ENCODE measurements at places on chromosomes 2 and 18. TPM values are rescaled to one million over a fixed set of nuclear protein-coding genes. Genes with fewer than 3 reads are reported as not detected.

GRCh38 chr2:224781400-224781799, 65.2 kb upstream of the CCDC195 start:
- no peak for DNase-seq

DNA sequence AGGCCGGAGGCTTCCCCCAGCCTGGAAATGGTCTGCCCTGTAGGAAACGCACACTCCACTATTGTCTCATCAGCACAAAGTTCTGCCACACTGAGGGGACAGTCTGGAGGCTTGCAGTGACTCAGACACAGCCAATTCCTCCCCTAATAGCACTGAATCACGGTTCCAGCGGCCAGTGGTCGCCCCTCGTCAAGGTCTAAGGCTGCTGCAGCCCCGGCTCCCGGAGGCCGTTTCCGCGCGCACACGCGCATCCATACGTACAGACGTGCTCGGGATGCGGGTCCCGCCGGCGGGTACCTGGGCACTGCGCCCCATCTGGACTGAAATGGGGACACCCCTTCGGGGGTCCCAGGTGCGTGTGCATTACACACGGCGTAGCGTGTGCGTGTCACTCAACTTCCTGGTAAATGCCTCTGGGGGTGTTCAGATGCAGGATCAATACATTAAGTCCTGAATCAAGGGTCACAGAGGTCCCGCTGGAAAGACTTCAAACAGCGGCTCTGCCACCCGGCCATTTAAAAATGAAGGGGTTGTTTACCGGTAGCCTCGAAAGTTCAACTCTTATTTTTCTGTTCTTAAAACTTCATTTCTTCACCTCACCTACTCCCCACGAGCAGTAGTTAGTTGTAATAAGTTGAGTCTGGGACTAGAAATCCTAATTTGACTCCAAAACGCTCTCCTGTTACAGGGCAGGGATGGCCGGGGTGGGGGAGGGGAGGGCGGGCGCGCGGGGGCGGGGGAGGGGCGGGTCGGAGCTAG, 572 bp upstream of the ZNF516 start:
- no peak for DNase-seq

- DNase-seq, result no peak
Observed at GRCh38 chr2:5950736-5951135, 258.6 kb downstream of the SOX11 start.

BOLL gene
- not detected for total RNA-seq

DNA sequence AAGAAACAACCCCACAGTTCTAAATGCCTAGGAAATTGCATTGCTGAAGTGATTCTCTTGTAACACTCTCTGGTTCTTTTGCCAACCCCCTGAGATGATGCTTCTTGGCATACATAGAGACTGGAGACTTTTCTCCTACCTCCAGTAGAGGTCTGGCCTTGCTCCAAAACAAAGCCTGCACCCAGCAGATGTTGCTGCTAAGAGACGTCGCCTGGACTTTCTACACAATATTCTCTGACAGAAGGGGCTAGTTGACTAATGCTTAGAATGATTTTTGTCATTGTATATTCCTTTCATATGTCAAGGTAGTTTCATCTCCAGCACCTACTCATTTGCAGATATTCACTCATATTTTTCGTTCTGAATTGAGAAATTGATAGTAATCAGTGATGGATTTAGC, 24.6 kb downstream of the SOWAHC start:
- DNase-seq, result no peak

GRCh38 chr18:74836296-74837139, 238.8 kb downstream of the ZNF407 start:
- DNase-seq, result no peak

- DNase-seq, result no peak
Observed at GRCh38 chr2:36123995-36124394, 231.6 kb upstream of the CRIM1 start.

DNA sequence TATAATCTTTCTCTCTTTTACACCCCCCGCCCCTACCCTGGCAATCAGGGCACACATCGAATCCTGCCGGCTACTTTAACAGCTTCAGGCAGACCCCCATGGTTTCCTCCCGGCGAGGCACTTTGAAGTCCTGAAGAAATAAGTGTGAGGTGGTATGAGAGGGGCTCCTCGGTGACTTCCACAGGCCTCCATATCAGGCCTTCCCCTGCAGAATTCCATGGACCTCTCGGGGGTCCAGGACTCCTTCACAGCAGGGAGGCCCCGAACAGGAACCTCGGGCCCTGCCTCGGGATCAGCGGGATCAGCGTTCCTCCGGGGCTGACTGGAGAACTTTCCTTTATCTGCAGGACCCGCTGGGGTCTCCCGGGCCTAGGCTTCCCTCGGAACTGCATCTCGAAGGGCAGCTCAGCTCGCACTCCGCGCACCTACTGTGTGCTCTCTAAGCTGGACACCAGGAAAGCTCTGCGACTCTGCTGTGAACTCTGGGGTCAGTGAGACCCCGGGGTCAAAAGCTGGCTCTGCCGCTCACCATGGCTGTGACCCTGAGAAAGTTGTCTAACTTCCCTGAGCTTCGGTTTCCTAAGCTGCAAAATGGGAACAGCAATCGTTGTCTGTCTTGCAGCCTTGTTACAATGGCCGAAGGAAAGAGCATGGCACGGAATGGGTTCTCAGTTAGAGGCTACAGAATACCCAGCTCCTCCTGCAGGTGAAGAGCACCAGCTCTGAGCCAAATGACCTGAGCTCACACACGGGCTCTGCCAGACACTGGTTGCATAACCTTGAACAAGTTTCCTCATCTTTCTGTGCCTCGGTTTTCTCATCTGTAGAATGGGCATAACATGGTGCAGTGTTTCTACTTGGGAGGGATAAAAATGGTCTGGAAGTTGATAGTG, 97.4 kb upstream of the ID2 start:
- no peak for DNase-seq

CD8B2 gene
- not detected for total RNA-seq

- no peak for DNase-seq
Observed at GRCh38 chr2:121043827-121044222, 241.2 kb downstream of the TFCP2L1 start.

GRCh38 chr2:227404585-227405271, 17.0 kb upstream of the SCYGR1 start:
- DNase-seq, result no peak

- no peak for DNase-seq
Observed at GRCh38 chr2:112047537-112048235, 7.4 kb upstream of the TMEM87B start.

ASB18 gene
- not detected for total RNA-seq

- DNase-seq, result no peak
Observed at GRCh38 chr18:79988071-79988450, 302 bp downstream of the TXNL4A start.

TSPYL6 gene
- not detected for total RNA-seq

LRRTM1 gene
- not detected for total RNA-seq

DNA sequence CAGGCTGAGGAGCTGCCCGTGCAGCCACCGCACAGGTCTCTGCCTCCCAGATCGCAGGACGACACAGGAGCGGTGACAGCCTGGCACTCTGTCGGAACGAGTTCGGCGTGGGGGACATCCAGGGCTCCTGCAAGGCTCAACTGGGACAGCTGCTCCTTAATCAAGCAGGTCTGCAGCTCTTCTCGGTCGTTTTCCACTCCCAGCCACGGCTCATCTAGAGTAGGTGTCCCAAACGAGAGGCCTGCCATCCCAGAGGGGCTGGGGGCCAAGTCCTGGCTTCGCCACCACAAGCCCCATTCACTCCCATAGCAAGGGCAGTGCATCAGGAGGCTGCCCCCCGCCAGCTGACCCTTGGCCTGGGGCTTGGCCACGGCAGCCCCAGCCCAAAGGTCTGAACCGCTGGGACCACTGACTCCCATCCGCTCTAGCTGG, 22.5 kb downstream of the PASK start:
- DNase-seq, result no peak

TMEM37 gene
- 0.13 TPM for total RNA-seq

GRCh38 chr2:36500072-36500471, 97.9 kb downstream of the FEZ2 start:
- no peak for DNase-seq

RAB6C gene
- total RNA-seq, result not detected

IL36G gene
- not detected for total RNA-seq

GRCh38 chr2:122451040-122451439, 695.6 kb downstream of the TSN start:
- DNase-seq, result peak; percentile 40

- no peak for DNase-seq
Observed at GRCh38 chr2:15647622-15648590, 56.2 kb downstream of the DDX1 start.

DNA sequence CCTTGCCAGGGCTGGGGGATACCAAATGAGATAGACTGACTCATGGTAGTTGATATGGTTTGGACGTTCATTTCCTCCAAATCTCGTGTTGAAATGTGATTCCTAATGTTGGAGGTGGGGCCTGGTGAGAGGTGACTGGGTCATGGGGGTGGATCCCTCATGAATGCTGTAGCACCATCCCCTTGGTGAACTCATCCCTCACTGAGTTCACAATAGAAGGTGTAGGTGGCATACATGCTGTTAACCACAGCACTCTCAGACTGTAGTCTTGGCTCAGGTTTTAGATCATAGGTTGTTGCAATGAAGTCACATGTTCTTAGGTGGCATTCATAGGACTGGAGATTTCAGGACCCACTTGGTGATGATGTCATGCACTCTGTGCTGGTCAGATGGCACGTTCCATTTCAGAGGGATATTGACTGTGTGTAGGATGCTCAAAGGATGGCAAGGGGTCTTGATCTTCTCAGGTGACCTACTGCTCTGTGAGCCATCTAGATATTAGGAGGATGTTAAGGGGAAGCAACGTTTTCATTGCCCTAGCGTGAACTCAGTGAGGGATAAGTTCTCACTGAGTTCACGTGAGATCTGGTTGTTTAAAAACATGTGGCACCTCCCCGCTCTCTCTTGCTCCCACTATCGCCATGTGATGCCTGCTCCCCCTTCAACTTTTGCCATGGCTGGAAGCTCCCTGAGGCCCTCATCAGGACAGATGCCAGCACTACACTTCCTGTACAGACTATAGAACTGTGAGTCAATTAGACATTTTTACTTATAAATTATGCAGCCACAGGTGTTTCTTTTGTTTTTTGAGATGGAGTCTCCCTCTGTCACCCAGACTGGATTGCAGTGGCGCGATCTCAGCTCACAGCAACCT, 73.8 kb upstream of the ACAA2 start:
- DNase-seq, result no peak

KCNS3 gene
- total RNA-seq, result 0.25 TPM

KLHL29 gene
- 2.2 TPM for total RNA-seq

GRCh38 chr2:230412846-230413245, 3.2 kb upstream of the SP100 start:
- DNase-seq, result no peak
